ENCODE measurements at places on chromosomes 3 and 15.

- DNase-seq, result no peak
Measured at GRCh38 chr3:169901453-169901852, 9.9 kb upstream of the SAMD7 start.

- DNase-seq, result no peak
Measured at GRCh38 chr3:65193531-65193930, 505.7 kb upstream of the ADAMTS9 start.

GRCh38 chr3:39106281-39106811 lies 1.1 kb downstream of the GORASP1 start:
- DNase-seq, result peak; percentile 57

- DNase-seq, result peak; percentile 58
Measured at GRCh38 chr3:97822359-97822775, 556 bp downstream of the CRYBG3 start.

DNA sequence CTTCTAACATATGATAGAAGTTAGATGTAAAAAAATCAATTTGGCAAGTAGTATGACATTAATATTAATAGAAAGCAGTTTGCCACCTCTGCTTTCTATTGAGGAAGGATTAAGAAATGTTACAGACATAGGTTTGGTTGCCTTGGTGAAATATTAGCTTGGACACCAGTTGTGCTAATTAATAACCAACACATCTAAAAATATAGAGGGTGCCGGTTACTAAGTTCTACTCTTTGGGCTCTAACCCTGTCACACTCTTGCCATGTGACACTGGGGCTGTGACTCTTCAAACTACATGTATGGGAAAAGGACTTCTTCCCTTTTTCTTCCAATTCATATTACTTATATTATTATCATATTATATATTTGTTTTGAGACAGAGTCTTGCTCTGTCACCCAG lies 64.4 kb downstream of the TRIM71 start:
- DNase-seq, result no peak

GRCh38 chr3:79881431-79881830 lies 113.6 kb upstream of the ROBO1 start:
- DNase-seq, result no peak

- DNase-seq, result peak; percentile 42
Measured at GRCh38 chr3:9826815-9827573, 16.8 kb downstream of the RPUSD3 start.

DNA sequence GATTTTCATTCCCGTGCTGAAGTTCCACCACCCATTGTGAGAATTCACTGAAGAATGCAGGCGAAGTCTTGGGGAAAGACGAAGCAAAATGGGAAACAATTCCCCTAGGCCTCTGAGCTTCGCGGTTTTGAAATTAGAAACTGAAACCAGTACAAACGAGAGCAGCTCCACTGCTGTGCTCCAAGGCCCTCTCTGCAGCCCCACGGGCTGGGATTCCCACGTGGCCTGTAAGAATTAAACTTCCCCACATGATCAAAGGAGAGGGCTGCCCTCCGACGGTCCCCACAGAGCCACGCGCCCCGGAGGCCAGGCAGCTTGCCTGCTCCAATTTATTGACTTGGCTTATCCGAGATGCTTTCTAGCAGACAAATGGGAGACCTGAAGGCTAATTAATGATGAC lies 144.0 kb downstream of the GREM1 start:
- no peak for DNase-seq

DNA sequence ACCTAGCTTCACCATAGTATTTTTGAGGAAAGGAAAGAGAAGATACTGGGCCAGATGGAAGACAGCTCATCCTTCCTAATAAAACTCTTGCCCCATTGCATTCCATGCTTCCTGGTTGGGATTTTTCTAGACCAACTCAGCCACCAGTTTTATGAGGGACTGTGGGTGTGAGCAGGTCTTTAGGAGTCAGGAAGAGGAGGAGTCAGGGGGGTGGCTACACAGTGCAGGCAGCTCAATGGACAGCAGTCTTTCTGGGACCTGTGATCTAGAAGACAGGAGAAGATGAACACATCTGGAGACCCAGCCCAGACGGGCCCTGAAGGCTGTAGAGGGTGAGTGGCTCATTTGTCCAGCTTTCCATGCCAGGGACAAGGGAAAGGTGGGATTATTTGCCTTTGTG lies at the start of gene NOX5:
TSS of gene NOX5 (plus strand) at position 242 of the 400 bp plus-strand sequence. CDS start at position 283, 41 bp downstream.
- peak; percentile 54 for DNase-seq

DNA sequence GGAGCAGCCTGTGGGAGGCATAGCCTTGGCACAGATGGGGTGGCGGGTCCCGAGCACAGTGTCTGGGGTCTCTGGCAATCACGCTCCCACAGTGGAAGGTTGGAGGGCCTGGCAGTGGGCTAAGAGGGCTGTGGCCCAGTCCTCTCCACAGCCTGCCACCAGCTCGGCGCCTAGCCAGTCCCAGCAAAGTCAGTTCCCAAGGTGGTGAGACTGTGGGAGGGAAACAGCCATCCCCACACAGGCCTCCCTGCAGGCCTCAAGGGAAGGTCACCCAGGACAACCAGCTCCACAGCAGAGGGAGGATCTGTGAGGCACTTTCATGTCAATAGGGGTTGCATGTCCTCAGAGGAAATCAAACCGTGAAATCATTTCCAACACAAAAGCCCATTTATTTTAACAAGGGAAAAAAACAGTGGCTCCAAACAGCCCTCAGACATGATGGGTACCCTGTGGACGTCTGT lies 27.6 kb upstream of the LIMD1 start:
- DNase-seq, result no peak

DNA sequence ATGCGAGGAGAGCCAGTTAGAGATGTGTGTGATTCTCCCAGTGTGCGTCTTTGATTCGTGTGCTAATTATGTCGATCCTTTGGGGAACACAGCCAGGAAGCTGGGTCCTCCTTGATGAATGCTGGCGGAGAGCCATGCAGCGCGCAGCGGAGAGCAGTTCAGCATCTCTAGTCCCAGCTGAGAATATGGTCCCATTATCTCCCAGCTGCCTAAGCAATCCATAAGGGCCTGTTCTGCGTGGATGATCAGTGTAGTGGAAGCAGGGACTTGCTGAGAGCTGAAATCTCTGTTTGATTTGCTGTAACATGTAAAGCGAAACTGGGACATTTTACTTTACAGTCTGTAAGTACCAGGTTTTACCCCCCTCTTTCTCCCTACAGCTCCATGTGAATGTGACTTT lies 412.7 kb downstream of the CNTN4 start:
- no peak for DNase-seq

DNA sequence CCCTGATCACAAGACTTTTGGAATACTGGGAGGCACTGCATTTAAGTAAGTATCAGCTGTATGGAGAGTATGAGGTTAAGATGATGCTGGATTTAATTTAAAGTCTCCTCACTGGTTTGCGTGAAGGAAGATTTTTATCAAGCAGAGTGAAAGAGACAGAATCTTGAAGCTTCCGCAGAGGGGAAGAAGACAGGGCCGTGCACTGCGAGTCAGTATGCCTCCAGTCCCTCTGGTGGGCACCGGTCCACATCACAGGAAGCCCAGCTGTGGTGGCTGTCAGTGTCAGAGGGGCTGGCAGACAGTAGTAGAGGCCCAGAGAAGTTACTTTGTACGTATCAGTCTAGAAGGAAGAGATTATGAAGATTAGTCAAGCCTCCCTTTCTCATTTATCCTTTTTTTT lies 379.0 kb upstream of the TPRG1 start:
- no peak for DNase-seq

DNA sequence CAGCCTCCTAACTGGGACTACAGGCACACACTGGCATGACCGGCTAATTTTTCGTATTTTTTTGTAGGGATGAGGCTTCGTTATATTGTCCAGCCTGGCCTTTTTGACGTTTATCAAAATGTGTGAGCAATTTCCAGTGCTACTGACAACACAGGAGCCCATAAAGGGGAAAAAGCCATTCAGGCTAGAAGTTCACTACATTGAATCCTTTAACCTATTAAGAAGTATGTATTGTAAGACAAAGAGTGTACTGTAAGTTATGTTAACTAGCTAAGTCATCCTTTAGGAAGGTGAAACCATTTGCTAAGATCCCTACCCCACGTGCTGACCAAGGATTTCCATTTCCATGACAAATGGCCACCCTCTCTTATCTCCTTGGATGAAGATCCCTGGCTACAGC lies 156.8 kb downstream of the FOXB1 start:
- DNase-seq, result no peak

GRCh38 chr3:131174752-131175151 lies 148.1 kb downstream of the NEK11 start:
- peak; percentile 51 for DNase-seq

- DNase-seq, result no peak
Measured at GRCh38 chr3:13095408-13095937, 22.2 kb upstream of the IQSEC1 start.

GRCh38 chr3:194257916-194258668 lies 93.0 kb downstream of the CPN2 start:
- DNase-seq, result no peak

GRCh38 chr15:98324341-98324970 lies 323.9 kb upstream of the IGF1R start:
- DNase-seq, result peak; percentile 30

- peak; percentile 89 for DNase-seq
Measured at GRCh38 chr3:132083583-132084279, 48.9 kb upstream of the CPNE4 start.

GRCh38 chr15:75023872-75024636 lies 664 bp downstream of the PPCDC start:
- DNase-seq, result peak; percentile 25

GRCh38 chr3:143445118-143445517 lies 325.5 kb downstream of the CHST2 start:
- DNase-seq, result peak; percentile 81

DNA sequence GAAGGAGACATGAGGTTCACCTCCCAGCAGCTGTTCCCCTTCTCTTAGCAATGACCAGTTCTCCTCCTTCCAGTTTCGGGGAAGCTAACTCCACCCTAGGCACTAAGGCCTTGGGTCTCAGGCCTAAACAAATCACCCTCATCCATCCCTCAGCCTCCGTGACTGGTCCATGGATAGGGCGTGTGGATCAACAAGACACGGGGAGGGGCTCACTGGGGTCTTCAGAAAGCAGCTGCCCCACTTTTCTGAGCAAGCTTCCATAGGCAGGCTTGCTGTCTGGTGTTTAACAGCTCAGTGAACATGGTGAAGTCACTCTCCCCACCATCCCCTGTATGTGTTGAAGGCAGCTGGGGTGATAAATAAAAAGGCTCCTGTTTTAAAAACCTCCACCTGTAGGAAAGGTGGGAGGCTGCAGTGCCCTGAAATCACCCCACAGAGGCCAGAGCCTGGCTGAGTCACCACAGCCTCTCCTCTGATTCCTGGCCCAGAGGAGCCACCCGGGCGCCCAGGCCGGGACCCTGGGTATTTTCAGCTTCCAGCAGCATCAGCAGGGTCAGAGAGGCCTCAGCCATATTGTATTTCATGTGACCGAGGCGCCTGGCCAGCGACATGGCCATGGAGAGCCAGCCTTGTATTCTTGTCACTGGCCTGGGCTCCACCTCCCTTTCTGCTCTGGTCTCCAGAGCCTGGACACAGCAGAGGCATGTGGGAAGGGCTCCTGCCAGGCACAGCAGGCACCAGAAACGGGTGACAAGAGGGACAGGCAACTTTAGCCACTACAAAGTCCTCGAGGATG lies 60.3 kb upstream of the HERC1 start:
- DNase-seq, result no peak

- peak; percentile 92 for DNase-seq
Measured at GRCh38 chr15:50884540-50884939, 23.9 kb upstream of the AP4E1 start.

DNA sequence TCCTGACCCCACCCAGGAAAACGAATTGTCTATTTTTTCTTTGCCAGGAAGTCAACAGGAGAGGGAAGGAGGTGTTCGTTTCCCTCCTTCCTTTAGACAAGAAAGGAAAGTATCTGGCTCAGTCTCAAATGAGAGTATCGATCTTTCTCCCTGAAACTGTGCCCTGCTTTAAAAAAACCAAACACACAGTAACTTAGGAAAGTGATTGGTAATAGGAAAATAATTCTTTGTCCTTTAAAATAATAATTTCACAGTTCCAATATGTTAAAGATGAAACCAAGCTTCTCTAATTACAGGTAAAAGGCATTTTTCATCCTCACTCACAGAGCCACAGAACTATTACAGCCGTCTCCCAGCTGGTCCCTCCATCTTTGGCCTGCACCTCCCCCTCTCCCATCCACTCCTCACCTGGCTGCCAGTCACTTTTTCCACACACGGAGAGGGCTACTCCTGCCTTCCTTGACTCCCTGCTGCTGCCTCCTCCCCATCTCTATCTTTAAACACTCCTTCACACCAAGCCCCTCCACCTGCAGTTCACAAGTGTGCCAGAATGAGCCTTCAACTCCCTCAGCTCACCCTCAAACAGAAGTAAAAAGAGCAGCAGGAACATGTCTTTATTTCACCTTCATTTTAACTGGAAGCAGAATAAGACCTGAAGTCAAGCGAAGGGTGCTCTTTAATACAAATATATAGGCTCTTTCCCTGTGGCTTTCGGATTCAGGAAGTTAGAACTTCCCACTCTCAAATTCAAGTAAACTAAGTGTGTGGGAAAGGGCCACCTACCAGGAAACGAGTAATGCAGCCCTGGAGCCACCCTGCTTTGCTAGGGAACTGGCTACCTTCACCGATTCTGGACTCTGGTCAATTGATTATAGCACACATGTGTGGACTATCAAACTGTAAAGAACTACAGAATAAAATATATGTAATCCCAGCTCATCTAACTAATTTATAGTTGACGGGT lies 116.4 kb downstream of the SENP2 start:
- no peak for DNase-seq

DNA sequence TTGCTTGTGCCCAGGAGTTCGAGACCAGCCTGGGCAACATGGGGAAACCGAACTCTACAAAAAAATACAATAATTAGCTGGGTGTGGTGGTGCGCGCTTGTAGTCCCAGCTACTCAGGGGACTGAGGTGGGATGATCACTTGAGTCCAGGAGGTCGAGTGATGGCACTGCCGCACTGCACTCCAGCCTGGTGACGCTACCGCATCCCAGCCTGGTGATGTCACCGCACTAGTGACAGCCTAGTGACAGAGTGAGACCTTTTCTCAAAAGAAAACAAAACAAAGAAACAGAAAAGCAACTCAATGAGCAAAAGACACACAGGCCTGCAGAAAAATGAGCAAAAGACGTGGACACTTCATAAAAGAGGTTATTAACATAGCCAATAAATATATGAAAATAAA lies 19.9 kb upstream of the SYNM start:
- DNase-seq, result no peak

DNA sequence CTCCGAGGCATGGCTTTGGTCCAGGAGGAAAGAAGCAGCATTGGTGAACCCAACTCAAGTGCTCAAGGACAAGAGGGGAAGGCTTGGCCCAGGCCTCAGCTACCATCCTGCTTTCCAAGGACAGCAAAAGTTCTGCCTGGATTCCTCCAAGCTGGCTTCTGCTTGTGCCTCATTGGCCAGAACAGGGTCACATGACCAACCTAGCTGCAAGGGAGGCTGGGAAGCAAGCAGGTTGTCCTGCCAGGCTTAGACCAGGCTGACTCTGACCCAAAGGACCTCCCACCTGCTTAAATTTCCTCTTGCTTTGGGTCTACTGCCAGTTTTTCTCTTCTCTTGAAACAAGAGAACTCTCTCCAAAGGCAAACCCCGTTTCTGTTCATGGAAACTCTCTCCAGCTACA lies 70.7 kb downstream of the RPN1 start:
- DNase-seq, result no peak

DNA sequence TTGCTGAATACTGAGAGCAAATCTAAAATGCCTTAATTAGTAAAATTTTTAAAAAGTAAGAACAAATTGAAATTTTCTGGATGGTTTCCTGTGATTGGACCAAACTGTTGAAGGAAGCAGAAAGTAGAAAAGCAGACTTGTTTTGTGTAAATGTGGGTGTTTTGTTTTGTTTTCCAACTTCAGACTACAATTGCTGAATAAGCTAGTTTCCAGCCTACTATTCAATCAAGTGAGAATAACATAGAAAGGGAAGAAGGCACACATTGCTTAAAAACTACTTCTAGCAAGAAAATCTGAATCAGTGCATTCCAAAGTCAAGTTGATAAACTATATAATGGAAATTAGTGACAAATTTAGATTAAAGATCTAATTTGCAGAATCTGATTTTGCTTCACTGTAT lies 519.3 kb downstream of the NLGN1 start:
- DNase-seq, result no peak
